ENCODE measurements at places on chromosomes 11 and 22.

DNA sequence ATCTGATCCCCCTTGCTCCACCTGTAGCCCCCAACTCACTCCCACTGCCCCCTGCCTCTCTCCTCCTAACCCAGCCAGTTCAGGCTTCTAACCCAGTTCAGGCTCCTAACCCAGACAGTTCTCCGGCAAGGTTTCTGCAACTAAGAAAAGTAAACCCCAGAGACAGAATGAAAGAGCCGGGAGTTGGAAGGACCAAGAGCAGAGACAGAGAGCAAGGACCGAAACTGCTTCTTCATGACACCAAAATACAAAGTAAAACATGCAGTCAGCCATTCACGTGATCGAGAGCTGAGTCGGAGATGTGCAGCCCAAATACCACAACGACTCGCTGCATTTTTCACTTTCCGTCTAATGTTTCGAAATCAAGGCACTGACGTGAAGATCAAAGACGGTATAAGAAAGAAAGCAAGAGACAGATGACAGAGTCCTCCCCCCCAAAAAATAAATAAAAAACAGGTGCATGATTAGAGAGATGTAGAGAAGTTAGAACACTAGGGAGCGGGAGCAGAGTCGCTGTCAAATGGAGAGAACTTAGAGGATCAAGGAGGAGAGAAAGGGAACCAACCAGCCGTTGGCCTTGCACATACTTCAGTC is 884 bp downstream of the IL10RA start:
- DNase-seq = no peak

- DNase-seq = no peak
Measured at GRCh38 chr11:130645843-130646197, 197.4 kb downstream of the ADAMTS15 start.

DNA sequence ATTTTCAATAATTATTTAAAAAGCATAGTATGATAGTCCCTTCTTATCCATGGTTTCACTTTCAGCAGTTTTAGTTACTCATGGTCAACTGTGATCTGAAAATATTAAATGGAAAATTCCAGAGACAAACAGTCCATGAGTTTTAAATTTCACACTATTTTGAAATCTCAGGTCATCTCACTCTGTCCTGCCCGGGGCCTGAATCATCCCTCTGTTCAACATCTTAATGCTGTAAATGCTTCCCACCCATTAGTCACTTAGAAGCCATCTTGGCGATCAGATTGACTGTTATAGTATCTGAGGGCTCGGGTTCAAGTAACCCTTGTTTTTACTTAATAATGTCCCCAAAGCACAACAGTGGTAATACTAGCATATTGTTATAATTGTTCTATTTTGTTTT is 1509.3 kb downstream of the FAM181B start:
- no peak for DNase-seq

DNA sequence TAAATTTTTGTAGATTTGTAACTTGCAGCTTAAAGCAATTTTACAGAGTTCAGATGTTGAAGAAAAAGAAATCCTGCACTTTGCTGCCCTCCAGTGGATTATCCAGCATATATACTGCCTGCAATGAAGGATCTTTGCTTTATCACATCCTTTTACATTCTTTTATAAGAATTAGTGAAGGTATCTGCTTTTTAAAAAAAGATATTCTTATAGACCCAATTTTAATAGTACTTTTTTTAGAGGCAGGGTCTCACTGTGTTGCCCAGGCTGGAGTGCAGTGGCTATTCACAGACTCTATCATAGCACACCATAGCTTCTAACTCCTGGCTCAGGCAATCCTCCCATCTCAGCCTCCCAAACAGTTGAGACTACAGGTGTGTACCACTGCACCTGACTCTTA is 60.7 kb downstream of the TTC17 start:
- DNase-seq = peak; percentile 7

GRCh38 chr11:35404388-35404775 is 15.0 kb downstream of the SLC1A2 start:
- DNase-seq = no peak

GRCh38 chr11:106668147-106668546 is 350.1 kb downstream of the GUCY1A2 start:
- no peak for DNase-seq

- DNase-seq = no peak
Measured at GRCh38 chr11:44637487-44637886, 72.0 kb downstream of the CD82 start.

DNA sequence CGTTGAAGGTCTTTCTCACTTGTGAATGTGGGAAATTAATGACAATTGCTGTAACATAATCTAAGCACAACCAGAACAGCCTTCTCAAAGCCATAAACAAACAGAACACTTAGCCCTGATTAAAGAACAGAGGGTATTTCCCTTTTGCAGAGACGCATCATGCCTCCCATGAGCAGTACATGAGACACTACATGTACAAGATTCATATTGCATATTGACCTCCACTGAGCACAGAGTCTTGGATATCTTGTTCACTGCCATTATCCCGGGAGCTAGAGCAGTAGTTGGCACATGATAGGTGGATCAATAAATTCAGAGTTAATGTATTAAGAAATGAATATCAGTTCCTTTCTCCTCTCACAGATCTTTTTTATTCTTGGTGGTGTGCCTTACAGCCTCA is 1194.3 kb upstream of the TENM4 start:
- DNase-seq = no peak

GRCh38 chr11:69007975-69008381 is 5.1 kb downstream of the MRGPRF start:
- DNase-seq = peak; percentile 33

- no peak for DNase-seq
Measured at GRCh38 chr11:65003282-65003681, 6.5 kb upstream of the BATF2 start.
